ENCODE measurements at places on chromosomes 7 and 10.

GRCh38 chr10:66521506-66521905, 404.3 kb upstream of the LRRTM3 start:
- no peak for DNase-seq

DNA sequence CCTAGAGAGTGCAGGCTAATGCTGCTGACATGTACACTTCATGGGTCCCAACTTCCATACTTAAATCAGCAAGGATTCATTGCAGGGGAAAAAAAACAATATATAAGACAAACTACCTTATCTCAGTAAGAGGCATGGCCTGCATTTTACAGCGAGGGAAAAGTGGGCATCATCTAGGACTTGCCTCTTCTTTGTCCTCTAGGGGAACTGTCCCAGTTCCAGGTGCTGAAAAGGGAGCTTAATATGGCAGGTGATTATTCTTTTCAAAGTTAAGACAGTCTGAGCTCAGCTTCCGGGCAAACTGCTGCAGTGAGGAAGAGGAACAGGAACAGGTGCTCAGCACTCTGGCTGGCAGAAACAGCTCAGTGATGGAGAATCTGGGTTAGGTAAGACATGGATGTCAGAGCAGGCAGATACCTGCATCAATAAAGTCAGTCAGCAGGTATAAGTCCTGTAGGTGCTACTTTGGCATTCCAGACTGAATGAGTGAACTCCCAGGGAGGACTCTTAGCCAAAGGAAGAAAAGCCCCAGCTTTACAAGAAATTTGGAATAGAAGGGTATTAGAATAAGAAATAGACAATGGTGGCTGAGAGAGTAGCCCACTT, 147.2 kb downstream of the TMEM178B start:
- DNase-seq, result no peak

DNA sequence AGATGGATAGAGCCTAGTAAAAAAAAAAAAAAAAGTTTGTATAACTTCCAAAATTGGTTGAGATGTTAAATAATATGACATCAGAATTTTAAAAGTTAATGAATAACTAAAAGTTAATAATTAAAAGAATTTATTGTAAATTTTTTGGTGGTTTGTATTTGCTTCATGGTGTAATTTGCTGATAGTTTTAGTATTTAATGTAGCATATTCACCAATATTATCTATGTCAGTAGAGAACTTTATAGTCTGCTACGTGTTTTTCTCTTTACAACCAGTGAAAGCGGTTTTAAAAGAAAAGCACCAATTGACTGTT, 51.8 kb upstream of the STEAP4 start:
- no peak for DNase-seq

DNA sequence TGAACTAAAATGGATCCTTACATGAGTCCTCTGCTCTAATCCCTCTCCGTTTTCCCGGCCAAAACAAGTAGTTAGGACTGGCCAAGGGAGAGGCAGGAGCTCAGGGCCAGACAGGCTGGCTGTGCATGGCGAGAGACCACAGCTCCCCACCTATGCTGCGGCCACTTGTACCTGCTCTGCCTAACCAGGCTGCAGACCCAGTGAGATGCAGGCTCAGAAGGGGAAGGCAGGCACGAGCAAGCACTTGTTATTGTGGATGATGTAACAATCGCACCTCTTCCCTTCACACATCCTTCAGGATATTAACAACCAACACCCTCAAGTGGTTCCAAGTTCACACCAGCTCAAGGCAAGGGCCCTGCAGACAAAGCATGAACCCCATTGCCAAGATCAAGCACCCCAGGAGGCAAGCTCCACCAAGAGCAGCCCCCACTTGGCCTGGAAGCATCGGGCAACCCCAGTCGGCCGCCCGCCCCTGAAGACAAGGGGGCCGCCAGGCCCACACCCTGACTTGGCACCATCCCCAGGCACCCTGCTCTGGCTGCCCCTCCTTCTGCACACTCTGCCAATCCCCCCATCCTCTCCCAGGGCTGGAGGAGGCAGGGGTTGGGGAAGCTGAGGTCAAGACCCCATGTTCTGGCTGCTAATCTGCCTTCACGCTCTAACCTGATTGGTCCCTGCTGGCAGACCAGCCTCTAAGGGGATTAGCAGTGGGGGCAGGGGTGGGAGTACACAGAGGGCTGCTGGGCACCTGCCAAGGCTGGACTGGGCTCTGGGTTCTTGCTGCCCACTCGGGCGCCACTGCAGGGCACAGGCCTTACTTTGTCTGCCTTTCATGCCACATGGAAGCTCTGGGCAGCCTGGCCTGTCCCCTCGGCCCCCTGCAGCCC, 111.3 kb downstream of the SLIT1 start:
- no peak for DNase-seq

GRCh38 chr10:128725531-128725930, 599.3 kb upstream of the MKI67 start:
- no peak for DNase-seq

- no peak for DNase-seq
Observed at GRCh38 chr7:30148951-30149459, 14.2 kb downstream of the MTURN start.

GRCh38 chr7:47992446-47992845, 13.0 kb upstream of the HUS1 start:
- DNase-seq, result no peak

DNA sequence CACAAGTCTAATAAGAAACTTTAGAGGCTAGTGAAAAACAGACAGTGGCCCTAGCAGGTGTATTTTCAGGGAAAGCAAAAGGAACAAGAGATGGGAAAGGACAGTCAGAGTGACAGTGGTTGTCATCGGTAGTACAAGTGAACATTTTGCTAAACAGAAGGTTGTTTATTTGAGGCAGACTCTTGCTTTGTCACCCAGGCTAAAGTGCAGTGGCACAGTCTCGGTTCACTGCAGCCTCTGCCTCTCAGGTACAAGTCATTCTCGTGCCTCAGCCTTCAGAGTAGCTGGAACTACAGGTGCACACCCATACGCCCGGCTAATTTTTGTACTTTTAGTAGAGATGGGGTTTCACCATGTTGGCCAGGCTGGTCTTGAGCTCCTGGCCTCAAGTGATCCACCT, 195.8 kb downstream of the RELN start:
- DNase-seq, result no peak

GRCh38 chr7:140455743-140456142, 23.6 kb downstream of the MKRN1 start:
- no peak for DNase-seq

GRCh38 chr10:115857856-115858255, 415.1 kb downstream of the GFRA1 start:
- DNase-seq, result no peak

DNA sequence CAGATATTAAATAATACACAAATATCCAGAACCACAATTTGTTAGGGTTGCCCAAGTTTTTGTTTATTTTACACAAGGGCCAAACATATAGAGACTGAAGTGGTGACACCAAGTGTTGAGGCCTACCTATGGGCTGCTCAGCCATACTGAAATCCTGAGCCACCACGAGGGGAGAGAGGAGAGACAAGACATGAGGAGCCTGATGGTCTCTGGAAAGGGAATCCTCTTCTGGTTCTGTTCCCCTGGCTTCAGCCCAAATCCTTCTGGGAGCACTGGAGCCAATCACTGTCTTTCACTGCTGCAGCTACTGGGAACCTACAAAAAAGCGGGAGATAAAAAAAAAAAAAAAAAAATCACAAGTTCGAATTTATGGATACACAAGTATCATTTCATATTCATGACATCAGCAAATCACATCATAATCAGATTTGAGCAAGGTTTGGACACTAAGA, 1.9 kb downstream of the SKIDA1 start:
- DNase-seq, result no peak

- DNase-seq, result no peak
Observed at GRCh38 chr10:5876181-5876768, 13.4 kb downstream of the ANKRD16 start.

- no peak for DNase-seq
Observed at GRCh38 chr10:89158446-89158845, 48.7 kb downstream of the CH25H start.

DNA sequence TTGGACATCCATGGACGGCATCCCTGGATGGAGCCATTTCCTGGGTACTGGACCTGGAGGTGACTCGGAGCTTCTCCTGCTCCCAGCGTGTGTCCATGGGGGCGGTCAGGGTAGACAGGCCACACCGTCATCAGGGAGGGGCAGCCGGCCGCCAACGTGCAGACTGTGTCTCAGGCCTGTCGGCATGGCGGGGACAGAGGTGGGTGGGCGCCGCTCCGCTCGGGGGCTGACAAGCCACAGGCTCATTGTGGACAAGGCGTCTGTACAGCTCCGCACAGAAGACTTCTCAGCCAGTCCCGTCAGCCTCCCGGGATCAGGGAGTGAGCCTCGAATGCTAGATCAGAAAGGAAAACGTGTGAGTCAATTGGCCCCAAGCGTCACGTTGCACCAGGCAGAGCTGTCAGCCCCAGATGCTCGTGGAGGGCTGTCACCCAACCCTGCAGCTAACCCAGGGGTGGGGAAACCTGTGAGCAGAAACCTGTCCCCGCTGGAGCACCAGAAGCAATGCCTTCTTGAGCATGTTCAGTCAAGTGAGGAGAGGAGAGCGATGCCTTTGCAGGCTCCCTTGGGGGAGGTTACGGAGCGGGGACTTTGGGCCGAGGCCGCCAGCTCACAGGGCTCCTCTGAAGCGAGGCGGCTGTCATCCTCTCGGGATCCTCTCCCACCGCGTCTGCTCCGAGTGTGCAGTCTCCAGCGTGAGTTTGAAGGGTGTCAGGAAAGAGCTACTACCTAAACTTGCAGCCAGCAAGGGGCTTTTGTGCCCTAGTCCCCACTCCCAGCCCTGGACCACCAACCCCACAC, 16.0 kb upstream of the DPYSL4 start:
- no peak for DNase-seq

DNA sequence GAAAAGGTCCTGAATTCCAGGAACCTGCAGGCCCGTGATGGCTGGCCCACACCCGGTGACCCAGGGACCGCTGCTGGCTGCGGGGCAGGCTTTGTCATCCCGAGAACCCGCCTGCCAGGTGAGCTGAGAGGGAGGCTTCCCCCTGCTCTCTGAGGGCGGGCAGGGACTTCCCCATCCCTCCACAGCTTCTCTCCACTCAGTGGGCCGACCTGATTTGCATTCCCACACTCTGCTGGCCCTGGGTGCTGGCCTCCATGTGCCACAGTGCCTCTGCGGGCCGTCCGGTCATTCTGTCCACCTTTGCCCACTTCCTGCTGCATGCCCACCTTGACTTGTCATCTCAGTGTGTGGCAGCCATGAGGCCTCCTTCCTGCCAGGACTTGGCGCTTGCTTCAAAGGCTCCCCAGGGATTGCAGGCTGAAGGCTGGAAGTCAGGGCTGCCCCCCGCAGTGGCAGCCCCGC, 35.3 kb downstream of the PALD1 start:
- DNase-seq, result no peak

- DNase-seq, result no peak
Observed at GRCh38 chr10:114526126-114526503, 121.8 kb upstream of the AFAP1L2 start.

DNA sequence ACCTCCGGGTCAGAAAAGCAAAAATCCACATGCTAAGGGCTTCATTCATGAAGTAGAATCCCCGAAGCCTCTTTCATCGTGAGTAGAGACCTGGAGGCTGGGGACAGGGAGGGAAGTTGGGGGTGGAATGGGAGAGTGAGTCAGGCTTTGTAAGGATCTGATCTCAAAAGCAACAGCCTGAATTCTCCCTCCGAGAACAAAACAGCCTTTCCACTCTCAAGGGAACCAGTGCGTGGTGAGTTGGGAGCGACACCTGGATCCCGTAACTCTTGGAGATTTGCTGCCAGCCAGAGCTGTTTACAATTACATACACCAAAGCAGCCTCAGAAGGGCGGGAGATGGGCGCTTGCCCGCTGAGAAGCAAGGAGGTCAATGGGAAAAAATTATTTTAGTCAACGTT, 10.8 kb downstream of the AFAP1L2 start:
- DNase-seq, result no peak

Data from stimulated activated CD4-positive, alpha-beta T cell treated with anti-CD3 and anti-CD28 coated beads, TNF-alpha, amount 100 ng/mL, for 1 hour (primary cell).